CMK (cell line): ENCODE measurements at places on chromosomes 6 and 20.

GRCh38 chr6:170082067-170082466, 208.8 kb downstream of the DLL1 start:
- DNase-seq = no peak

- DNase-seq = no peak
These were observed 61.0 kb downstream of the UST start for GRCh38 chr6:148807784-148808183.

GRCh38 chr6:5684320-5685053, 322.2 kb downstream of the NRN1 start:
- DNase-seq = no peak

- no peak for DNase-seq
These were observed 22.9 kb upstream of the TMEM170B start for GRCh38 chr6:11514672-11515071.

DNA sequence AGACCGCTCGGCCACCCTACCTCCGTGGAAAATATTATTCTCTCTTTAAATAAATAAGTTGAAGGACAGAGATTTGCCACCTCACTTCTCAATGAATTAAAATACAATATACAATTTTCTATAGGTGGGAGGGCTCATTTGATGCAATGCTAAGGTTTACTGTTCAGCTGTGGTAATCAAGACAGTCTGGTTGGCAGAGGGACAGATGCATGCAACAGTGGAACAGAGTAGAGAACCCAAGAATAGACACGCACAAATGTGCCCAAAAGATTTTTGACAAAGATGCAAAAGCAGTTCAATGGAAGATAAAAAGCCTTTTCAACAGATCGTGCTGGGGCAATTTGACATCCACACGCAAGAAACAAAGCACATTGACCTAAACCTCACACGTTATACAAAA, 145.2 kb downstream of the CEBPB start:
- DNase-seq = no peak
